Uterine smooth muscle cell (primary cell): ENCODE measurements at places on chromosomes 11 and 22. TPM values are rescaled to one million over a fixed set of nuclear protein-coding genes. Genes with fewer than 3 reads are reported as not detected.

The PHLDA2 gene
- total RNA-seq, result 7.6 and 14.4 TPM in 2 replicates

The NELL1 gene
- not detected in 2 replicates for total RNA-seq

The DDI1 gene
- total RNA-seq, result not detected in 2 replicates

The MICAL2 gene
- 222 and 241 TPM in 2 replicates for total RNA-seq

The KRTAP5-8 gene
- total RNA-seq, result not detected in 2 replicates

The KRTAP5-10 gene
- total RNA-seq, result not detected in 2 replicates

The SYT8 gene
- total RNA-seq, result not detected in 2 replicates

The OR2AT4 gene
- not detected in 2 replicates for total RNA-seq

The PLAAT3 gene
- total RNA-seq, result 4.2 and 10.4 TPM in 2 replicates

The NAALAD2 gene
- total RNA-seq, result 1.7 and 5.6 TPM in 2 replicates

The ACTN3 gene
- under 0.01 TPM in 1 of 2 replicates, not detected in the other for total RNA-seq

The ACR gene
- total RNA-seq, result not detected in 2 replicates

The CHST1 gene
- total RNA-seq, result 0.89 and 1.7 TPM in 2 replicates

The USP2 gene
- total RNA-seq, result 0.11 and 1.00 TPM in 2 replicates

The KREMEN1 gene
- total RNA-seq, result 3.1 and 6.6 TPM in 2 replicates

The SUSD2 gene
- 1.9 and 8.6 TPM in 2 replicates for total RNA-seq

The GLYATL2 gene
- total RNA-seq, result 0.62 and 1.4 TPM in 2 replicates

The OR52I1 gene
- not detected in 2 replicates for total RNA-seq

The HORMAD2 gene
- total RNA-seq, result not detected in 2 replicates

The TMPRSS4 gene
- not detected in 2 replicates for total RNA-seq

The PARVG gene
- total RNA-seq, result not detected in 2 replicates

The TTLL12 gene
- total RNA-seq, result 28.6 and 31.1 TPM in 2 replicates

The LDLRAD3 gene
- total RNA-seq, result 2.4 and 5.0 TPM in 2 replicates

The GALNT18 gene
- 7.5 and 9.0 TPM in 2 replicates for total RNA-seq

The FXYD6 gene
- 0.22 and 0.37 TPM in 2 replicates for total RNA-seq

The FOXR1 gene
- total RNA-seq, result not detected in 2 replicates

The TYR gene
- total RNA-seq, result not detected in 2 replicates

The OR8G5 gene
- not detected in 2 replicates for total RNA-seq

The PTPN5 gene
- under 0.01 TPM in 1 of 2 replicates, not detected in the other for total RNA-seq

The F2 gene
- 0.12 TPM in 1 of 2 replicates, not detected in the other for total RNA-seq

The GAL3ST3 gene
- 0.12 TPM in 1 of 2 replicates, not detected in the other for total RNA-seq

The TSPAN18 gene
- total RNA-seq, result 0.12 TPM in 1 of 2 replicates, not detected in the other

The OR8J1 gene
- total RNA-seq, result not detected in 2 replicates

The B3GAT1 gene
- total RNA-seq, result under 0.01 TPM in 1 of 2 replicates, not detected in the other

The HOATZ gene
- total RNA-seq, result under 0.01 TPM in 1 of 2 replicates, not detected in the other

The ARHGAP20 gene
- total RNA-seq, result 3.6 and 4.5 TPM in 2 replicates

The OR51B4 gene
- 0.11 TPM in 1 of 2 replicates, not detected in the other for total RNA-seq

The DPP3 gene
- 50.4 and 56.9 TPM in 2 replicates for total RNA-seq

The MED15 gene
- total RNA-seq, result 45.4 and 66.5 TPM in 2 replicates

The PKNOX2 gene
- 0.22 and 0.37 TPM in 2 replicates for total RNA-seq

The TRIM51 gene
- total RNA-seq, result not detected in 2 replicates

The SIK2 gene
- total RNA-seq, result 5.9 and 6.1 TPM in 2 replicates

The SLC7A4 gene
- 0.12 and 0.22 TPM in 2 replicates for total RNA-seq

The MRGPRE gene
- total RNA-seq, result not detected in 2 replicates

The GPR83 gene
- under 0.01 TPM in 1 of 2 replicates, not detected in the other for total RNA-seq

The TCN2 gene
- total RNA-seq, result 2.3 and 3.4 TPM in 2 replicates

The EFEMP2 gene
- 37.7 and 62.2 TPM in 2 replicates for total RNA-seq

The CXCR5 gene
- total RNA-seq, result not detected in 2 replicates

The KRTAP5-11 gene
- not detected in 2 replicates for total RNA-seq

The MAJIN gene
- not detected in 2 replicates for total RNA-seq

The NCAM1 gene
- 32.4 and 35.1 TPM in 2 replicates for total RNA-seq

The SYT12 gene
- under 0.01 and 0.12 TPM in 2 replicates for total RNA-seq
